ENCODE measurements at places on chromosomes 6 and 20.
A peak's percentile ranks its signal among the peaks of the same experiment; 100 is the strongest.

DNA sequence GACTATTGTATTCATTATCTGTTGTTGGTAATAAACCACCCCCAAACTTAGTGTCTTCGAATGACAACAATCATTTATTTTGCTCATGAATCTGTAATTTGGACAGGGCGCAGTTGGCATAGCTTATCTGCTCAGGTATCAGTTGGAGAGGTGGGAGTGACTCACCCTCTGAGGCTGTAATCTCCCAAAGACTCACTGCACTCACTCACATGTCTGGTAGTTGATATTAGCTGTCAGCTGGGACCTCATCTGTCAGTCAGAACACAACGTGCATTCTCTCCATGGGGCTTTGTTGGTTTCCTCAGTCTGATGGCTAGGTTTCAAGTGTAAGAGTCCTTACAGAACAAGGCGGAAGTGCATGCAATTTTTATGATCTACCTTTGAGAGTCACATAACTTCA is 219.0 kb upstream of the PRND start:
- no peak for ATAC-seq

- no peak for ATAC-seq
These were observed 196.8 kb downstream of the ATXN1 start for GRCh38 chr6:16564436-16564835.

DNA sequence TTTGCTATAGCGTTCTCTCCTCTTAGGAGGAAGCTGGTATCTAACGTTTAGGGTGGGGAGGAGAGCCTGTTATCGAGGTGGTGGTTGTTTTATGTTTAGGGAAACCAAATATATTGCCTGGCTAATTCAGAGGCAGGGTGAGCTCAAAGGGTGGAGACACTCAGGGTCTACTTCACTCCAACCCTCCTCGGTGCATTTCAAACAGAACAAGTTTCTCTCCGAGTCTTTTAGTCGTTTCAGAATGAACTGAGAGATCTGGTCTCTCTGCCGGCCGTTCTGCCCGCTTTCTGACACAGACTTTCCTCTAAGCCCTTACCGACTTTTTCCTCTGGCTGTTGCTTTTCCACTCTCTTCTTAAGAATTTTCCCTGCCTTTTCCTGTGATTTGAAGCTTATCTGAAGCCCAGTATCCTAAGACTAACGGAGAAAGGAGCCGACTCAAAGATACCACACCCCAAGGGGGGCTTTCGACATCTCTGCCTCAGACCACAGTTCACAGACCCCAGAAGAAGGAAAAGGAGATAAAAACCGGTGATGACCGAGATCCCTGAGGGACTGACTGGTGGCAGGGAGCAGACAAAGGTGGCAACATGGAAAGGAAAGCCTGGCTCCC is 865 bp downstream of the STK38 start:
- ATAC-seq, result peak; percentile 1

GRCh38 chr20:5395932-5396727 is 79.4 kb upstream of the PROKR2 start:
- no peak for ATAC-seq

- ATAC-seq, result no peak
These were observed 256.5 kb upstream of the RIN2 start for GRCh38 chr20:19501476-19502115.

- ATAC-seq, result no peak
These were observed 51.9 kb downstream of the DLL1 start for GRCh38 chr6:170238741-170239565.

- ATAC-seq, result peak; percentile 70
These were observed 120.5 kb upstream of the CHD6 start for GRCh38 chr20:41738604-41739206.

DNA sequence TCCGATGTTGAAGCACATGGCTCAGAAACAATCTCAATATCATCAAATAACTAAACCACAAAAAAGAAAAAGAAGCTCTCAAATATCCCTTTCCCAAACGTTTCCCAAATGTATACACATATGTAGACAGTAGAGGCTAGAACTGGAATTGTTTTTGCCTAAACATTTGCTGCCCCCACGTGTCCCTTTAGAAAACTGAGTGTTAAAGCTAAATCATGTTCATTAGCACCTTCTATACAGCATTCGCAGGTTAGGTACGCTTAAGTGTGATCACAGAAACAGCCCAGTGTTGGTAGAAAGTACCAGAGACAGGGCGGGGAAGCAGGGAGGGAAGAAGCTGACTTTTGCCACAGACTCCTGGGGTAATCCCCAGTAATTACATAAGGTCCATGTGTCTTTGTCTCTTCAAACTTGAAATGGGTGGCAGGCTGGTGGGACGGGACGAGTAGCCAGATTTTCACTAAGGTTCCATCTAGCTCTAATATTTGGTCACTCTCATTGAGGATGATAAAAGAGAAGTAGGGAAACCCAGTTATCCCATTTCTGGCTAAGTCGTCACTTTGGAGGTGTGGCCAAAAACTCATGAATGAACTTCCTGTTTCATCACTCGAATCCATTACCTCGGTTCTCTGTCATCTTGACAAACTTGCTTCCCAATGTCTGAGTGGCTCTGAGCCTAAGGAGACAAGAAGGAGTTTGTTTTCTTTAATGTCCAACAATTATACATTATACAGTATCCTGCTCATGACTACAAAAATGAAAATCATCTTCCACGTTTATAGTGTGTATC is 15.0 kb upstream of the TFAP2A start:
- ATAC-seq, result no peak

DNA sequence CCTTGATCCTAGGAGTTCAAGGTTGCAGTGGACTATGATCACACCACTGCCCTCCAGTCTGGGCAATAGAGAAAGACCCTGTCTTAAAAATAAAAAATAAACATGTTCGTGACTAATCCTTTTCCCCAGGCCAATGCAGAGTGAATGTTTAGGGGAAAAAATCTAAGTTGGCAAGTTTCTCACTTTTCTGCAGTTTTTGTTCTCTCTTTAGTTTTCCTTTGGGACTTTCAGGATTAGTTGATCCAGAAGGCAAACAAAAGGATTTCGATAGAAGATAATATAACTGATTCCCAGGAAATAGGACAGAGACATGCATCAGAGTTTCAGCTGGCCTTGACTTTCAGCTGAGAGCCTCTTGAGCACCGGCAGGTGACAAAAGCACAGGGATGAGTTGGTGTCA is 53.3 kb downstream of the SOD2 start:
- no peak for ATAC-seq

- ATAC-seq, result no peak
These were observed 5.5 kb downstream of the TCF19 start for GRCh38 chr6:31163922-31164321.
